Stimulated activated CD8-positive, alpha-beta memory T cell treated with anti-CD3 and anti-CD28 coated beads, Interleukin-2, amount 100 ng/mL, for 48 hours (primary cell): ENCODE measurements at places on chromosomes 3 and 15.

- DNase-seq: no peak
These were observed 81.4 kb upstream of the TPM1 start for GRCh38 chr15:62961134-62961533.

DNA sequence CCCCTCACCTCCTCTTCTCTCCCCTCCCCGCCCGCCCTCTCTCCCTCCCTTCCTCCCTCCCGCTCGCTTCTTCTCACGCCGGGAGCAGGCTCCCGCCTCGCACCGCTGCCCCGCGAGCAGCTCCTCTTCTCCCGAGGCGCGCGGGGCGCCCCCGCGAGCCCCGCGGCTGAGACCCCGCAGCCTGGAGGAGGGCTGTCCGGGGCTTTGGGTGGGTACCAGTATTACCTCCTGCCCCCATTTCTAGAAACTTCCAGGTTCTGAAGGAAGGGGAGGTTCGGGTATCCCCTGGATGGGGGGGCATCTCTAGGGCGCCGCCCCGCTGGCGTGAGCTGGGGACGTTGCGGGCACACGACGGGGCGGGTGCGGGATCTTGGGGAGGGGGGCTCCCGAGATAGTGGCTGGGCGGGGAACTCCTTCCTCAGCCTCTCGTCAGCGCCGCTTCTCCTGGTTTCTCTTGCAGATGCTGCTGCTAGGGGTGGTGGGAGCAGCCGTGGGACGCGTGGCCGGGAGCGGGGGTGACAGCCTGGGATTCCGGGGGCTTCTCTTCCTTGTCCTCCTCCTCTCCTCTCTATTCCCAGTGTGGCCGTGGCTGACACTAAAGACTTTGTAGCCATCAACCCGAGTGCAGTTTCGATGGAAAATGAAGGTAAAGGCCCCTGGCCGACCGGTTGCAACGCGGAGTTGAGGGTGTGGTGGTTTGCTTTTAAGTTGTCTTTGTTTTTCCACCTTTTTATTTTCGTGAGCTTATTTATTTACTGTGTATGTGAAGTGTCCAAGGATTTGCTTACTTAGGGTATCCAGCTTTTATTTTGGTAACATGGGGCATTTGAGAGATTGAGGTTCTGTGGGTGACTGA lies 474 bp downstream of the ATP2C1 start:
- DNase-seq: peak; percentile 14

DNA sequence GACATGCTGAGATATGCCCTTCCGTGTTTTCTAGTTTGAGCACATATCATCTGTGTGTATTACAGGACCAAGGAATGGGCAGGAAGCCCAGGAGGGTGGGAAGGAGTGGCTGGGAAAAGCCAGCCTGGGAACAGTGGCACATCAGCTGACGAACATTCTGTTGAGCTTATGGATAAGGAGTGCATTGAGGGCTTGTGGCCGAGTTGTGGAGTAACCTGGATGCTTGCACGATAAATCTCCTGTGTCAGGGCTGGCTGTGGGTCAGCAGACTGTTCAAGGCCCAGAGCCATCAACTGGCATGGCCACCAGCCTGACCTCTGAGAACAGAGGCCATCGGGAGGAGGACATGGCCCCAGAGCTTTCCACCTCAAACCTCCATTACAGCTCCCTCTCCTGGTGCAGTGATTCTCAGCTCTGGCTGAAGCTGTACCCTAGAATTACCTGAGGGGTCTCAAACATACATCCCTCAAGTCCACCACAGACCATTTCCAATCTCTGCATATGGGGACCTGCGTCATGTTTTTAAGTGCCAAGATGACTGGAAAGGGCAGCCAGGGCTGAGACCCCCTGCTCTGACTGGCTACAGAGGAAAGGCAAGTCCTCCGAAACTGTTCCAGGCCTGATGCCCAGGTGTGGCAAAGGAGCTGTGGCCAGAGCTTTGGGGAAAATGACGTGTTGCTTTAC lies 4.8 kb upstream of the VILL start:
- DNase-seq: no peak

DNA sequence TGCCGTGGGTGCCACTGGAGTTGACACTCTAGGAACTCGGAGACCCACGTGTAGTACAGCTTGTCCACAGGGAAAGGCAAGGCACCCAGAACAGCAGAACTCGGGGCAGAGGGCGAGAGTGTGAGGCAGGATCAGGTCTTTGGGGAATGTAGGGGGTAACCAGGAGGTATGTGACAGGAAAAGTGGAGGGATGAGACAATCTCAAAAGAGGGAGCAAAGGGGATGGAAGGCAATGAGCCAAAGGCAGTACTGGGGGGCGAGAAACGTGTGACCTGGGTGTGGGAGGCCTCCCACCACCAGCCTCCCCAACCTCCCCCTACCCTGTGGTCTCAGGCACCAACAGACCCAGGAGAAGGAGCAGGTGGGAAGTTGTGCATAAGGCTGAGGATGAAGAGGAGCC lies 48.9 kb downstream of the UMPS start:
- DNase-seq: no peak

DNA sequence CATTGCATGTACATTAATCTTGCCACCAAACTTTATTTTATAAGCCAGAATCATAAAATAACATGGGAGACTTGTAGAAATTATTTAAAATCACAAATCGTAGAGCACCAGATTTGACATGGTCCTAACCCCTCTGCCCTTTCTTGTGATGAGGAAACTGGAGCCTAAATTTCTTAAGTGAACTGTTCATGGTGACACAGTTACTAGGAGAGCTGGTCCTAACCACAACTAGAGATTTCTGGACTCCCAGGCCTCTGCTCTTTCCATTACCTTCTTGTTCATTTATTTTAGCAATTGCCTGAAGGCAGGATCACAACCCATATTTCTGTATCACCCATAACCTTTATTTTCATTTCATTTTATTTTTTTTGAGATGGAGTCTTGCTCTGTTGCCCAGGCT lies 352.5 kb downstream of the LPP start:
- DNase-seq: no peak

- no peak for DNase-seq
These were observed 99.8 kb downstream of the NSUN3 start for GRCh38 chr3:94162700-94163099.

DNA sequence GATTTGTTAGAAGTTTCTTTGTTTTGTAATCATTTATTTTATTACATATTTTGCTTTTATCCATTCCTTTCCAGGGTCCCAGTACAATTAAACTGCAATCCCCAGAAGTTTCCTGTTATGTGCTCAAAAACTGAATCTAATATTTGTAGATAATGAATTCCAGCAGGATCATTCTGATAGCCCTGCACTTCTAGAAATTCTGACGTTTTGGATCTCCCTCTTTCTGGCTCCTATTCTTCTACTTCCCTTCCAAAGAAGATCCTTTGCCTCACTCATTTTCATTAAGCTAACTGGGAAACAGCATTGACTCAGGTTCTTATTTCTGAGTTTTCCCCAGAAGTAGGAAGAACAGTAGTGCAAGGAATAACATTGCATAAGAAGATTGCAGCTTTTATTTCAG lies 9.9 kb downstream of the P3H2 start:
- DNase-seq: no peak

DNA sequence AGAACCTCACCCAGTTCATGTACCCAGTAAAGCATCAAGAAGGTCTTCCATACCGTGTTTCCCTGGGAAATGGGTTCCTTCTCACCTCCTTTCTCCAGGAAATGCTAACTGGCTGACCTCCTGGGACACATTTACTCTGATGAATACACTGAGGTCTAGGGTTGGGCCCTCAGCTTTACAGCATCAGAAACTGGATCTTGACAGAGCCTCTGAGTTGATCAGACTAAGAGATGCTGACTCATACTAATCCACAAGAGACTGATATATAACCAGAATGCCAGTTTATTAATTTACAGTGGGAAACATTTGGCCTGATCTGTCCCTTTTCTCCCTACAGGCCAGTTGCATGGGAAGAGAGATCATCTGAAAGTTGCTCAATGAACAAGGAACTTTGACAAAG lies 55.8 kb downstream of the GTF2E1 start:
- DNase-seq: no peak

DNA sequence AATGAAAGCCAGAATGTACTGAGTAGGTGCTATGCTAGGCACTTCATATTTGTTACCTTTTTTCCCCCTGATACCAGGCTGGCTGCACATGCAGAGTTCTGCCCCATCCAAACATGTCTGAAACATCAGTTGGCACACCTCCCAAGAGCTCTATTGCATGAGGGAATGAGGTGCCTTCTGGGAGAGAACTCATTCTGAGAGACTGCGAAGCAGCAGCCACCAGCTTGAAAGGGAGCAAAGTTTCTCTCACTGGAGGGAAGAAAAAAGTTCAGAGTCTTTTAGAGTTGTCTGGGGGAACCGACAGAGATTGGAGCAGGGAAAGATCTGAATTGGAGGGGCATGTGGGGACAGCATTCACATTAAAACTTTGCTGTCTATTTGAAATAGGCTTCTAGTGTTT lies 84.1 kb downstream of the AGBL1 start:
- DNase-seq: no peak
